ENCODE measurements at places on chromosomes 2 and 18. TPM values are rescaled to one million over a fixed set of nuclear protein-coding genes. Genes with fewer than 3 reads are reported as not detected.

The CAPN14 gene
- total RNA-seq, result 0.17 TPM

The APCDD1 gene
- 17.3 TPM for total RNA-seq

The DOK6 gene
- total RNA-seq, result 4.0 TPM

The HOXD13 gene
- not detected for total RNA-seq

The MPHOSPH10 gene
- 19.3 TPM for total RNA-seq

The EPAS1 gene
- 120 TPM for total RNA-seq

The UNC80 gene
- under 0.01 TPM for total RNA-seq

The TMEM182 gene
- 3.9 TPM for total RNA-seq

Measured in fibroblast of lung (primary cell).